ENCODE measurements at places on chromosomes 4 and X. TPM values are rescaled to one million over a fixed set of nuclear protein-coding genes. Genes with fewer than 3 reads are reported as not detected.

Gene ARHGAP6
- total RNA-seq, result 0.47 TPM

Gene MTTP
- 0.09 TPM for total RNA-seq

Gene DUSP9
- total RNA-seq, result under 0.01 TPM

Gene FGF5
- 1.7 TPM for total RNA-seq

Gene AMTN
- 0.09 TPM for total RNA-seq

Gene MAP7D2
- 0.36 TPM for total RNA-seq

Gene CFAP47
- total RNA-seq, result not detected

Gene FAM9B
- total RNA-seq, result not detected

Gene MANBA
- 23.1 TPM for total RNA-seq

Gene SPANXA1
- not detected for total RNA-seq
